ENCODE measurements at places on chromosomes 1 and 21.
A peak's percentile ranks its signal among the peaks of the same experiment; 100 is the strongest.

DNA sequence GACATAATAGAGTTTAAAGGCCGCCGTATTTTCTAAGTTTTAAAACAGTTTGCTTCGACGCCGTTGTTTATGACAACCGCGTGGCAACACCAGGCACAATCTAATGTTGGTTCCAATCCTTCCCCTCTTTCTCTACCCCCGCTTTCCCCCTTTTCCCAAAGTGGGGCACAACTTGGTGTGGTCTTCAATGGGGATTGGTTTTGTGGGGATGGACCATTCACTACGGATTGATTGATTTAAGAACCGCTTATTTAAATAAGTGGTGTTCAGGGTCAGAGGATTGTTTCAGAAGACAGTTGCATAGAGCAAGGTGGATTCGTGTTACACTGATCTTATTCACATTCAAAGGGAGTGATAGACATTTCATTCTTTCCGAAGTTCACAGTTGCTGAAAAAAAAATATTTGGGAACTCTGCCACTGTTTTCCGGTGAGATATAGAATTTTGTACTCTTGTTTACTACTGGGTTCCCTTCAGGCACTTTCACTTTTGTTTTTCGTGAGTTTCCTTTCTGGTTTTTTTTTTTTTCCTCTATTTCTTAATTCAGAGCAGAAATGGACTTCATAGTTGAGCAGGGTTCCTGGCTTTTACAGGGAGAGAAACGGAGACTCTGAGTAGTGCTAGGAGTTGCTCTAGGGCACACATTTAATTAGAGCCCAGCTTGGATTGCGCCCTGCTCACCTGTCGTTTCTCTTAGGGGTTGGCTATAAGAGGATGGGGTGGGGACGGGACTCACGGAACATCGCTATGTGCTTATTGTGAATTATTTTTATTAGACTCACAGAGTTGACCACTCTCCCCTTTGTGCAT, 79.6 kb upstream of the AK4 start:
- no peak for DNase-seq

DNA sequence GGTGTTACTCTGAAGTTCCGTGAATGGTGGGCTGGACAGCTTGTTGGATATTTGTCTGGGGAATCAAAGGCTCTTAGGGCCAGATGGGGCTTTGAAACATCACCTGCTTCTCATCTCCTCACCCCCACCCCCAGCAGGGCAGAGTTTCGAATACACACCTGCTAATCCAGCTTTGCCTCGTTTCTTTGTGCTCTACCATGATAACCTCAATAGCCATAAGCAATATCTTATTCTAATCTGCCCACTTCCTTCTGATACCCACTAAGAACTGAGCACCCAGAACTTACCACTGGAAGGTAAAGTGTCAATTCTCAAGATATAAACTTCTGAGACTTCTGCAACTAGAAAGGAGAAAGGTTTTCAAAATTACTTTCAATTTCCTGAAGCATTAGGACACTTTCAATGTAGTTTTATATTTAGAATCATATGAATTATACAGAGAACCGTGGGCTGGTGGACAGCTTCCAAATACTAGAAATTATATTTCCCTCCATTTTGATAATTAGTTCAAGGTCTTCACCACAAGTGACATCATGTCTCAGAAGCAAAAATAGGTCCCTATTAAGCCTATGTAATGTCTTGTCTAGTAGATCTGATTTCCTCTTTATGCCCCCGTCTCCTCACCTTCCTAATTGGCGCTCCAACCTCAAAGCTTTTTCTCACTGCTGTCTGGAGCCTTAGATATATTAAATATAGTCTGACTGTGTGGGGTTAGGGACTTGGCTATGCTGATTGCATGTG, 64.4 kb upstream of the NEK2 start:
- no peak for DNase-seq

- DNase-seq = no peak
Measured at GRCh38 chr1:100438375-100438774, 86.1 kb downstream of the CDC14A start.

DNA sequence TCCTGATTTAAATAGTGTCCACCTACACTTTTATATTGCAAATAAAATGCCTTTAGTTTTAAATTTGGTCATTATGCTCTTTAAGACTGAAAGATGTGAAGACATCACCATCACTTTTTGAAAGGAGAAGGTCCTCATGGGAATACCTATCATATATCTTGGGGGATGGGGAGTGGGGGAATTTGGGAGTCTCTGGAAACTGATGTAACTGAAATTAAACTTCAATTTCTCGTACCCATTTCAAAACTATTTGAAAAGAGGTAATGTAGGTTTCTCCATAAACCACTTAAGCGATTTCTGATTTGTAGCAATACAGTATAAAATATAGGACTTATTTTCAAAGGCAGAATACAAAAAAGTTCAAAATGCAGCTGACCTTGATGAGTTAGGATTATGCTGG, 924 bp downstream of the EXTL2 start:
- no peak for DNase-seq

DNA sequence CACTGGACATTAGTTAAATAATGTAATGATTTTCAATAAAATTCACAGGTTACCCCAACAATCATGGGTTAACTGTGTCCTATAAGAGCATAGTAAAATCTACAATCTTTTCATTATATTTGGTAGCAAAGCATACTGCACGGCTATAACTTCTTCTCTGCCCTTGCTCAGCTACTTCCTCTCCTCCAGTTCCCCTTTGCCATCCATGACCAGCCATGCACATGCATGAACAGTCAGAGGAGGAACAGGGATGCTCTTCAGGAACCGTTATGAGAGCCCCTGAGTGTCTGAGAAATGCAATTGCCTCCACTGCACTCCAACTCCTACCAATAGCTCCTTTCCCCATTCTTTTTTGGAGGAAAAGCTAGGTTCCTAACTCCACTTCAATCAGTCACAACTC, 646.7 kb downstream of the LTN1 start:
- DNase-seq = no peak

GRCh38 chr1:49213301-49213700, 436.6 kb upstream of the BEND5 start:
- no peak for DNase-seq

GRCh38 chr1:30273456-30273855, 449.9 kb downstream of the MATN1 start:
- DNase-seq = no peak

GRCh38 chr1:180786624-180787023, 126.1 kb upstream of the KIAA1614 start:
- DNase-seq = no peak

GRCh38 chr1:234920136-234920842, 208.3 kb downstream of the TOMM20 start:
- no peak for DNase-seq

DNA sequence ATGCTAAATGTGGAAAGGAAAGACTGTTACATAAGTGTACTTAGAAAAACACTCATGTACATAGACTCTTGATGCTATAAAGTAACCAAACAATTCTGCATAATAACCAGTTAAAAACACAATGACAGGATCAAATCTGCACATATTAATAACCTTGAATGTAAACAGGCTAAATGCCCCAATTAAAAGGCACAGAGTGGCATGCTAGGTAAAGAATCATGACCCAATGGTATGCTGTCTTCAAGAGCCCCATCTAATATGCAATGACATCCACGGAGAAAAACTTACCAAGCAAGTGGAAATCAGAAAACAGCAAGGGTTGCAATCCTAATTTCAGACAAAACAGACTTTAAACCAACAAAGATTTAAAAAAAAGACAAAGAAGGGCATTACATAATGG, 644.8 kb upstream of the PKN2 start:
- DNase-seq = no peak

DNA sequence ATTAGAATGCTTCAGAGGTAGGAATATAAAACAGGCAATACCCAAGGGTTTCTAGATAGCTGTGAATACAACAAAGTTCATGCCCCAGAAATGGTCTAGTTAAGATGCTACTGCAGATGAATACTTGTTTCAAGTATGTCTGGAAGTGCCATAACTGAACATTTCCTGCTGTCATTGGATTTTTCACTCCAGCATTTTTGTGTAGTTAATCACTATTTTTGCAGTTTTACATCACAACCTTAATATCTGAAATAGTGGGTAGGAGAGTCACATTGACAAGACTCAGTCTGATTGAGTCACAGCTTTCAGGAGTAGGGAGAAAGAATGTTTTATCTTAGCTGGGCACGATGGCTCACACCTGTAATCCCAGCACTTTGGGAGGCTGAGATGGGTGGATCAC, 126.4 kb upstream of the C1orf21 start:
- no peak for DNase-seq

- no peak for DNase-seq
Measured at GRCh38 chr1:204437796-204438570, 26.4 kb upstream of the PPP1R15B start.

DNA sequence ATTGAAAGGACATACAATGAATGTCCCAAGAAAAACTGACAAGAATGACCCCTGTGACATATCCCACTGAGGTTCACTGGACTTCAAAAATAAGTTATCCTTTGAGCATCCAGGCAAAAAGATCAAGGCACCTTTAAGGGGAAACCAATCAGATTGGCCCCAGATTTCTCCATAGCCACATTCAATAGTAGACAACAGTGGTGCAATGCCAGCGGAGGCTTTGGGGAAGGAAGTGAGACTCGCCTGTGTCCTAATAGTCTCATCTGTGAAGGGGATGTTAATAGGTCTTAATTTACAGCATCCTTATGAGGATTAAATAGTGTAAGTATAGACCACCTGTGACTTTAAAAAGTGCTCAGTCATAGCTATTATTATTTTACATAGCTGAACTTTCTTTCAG, 21.5 kb downstream of the RPL5 start:
- no peak for DNase-seq

GRCh38 chr1:223706077-223706973, 6.0 kb upstream of the CAPN2 start:
- DNase-seq = no peak

DNA sequence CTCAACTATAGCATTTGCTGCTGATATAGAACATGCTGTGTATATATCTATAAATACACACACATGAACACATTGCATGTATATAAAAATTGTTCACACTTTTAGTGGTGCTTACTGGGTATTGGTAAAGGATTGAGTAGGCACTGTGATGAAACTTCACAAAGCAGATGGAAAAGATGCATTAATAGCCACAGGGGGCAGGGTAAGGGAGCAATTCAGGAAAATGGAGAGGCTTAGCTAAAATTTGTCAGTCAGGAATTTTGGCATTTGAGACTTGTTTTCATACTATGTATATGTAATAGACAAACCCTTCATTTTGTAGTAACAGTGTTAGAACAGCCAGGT, 633 bp upstream of the PPFIA4 start:
- no peak for DNase-seq

DNA sequence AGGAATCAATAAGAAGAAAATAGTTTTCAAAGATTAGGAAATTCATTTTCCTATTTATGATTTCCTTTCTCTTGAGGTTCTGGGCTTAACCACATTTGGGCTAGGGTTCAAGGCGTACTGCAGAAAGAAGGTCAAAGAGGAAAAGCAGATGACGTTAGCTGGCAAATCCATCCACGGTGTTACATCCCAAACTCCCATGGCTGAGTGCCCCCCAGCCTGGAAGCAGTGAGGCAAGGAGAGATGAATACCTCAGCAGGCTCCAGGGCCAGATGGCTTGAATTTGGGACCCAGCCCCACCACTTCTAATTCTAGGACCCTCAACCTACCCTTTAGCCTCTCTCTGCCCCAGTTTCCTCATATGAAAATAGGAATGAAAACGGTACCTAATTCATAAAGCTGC, 17.7 kb downstream of the SUSD4 start:
- no peak for DNase-seq

DNA sequence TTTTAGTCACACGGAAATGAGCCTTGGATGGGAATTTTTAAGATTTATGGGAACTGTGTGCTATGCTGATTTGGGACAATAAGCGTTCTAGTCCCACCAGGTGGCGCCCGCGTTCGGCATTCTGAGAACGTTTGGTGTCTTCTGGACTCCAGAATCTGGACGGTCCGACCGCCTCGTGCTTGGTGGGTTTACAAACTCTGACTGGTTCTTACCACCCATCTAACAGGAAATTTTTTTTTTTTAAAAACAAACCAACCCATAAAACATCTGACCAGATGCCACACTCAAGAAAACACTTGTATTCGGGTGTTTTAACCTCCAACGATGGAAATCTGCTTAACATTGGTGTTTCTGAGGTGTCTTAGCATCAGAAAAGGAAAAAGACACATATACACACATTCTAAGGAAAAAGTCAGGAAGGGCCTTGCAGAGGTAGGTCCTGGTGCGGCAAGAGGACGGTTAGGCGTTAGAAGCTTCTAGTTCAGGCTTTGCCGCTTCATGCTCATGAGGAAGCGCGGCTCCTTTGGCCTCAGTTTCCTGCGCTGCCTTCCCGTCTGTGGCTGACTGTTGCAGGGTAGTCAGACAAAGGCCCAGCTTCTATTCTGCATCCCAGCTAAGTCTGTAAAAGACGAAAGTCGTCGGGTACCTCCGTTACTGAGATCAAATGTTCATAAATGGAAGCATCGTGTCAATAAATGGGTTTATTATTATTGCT, 814 bp upstream of the DYRK3 start:
- DNase-seq = peak; percentile 99

- no peak for DNase-seq
Measured at GRCh38 chr1:85850238-85850637, 142.0 kb upstream of the ZNHIT6 start.

GRCh38 chr1:100006688-100007087, 36.9 kb downstream of the SLC35A3 start:
- DNase-seq = no peak

- peak; percentile 82 for DNase-seq
Measured at GRCh38 chr21:42010507-42011495, 641 bp upstream of the ZBTB21 start.

DNA sequence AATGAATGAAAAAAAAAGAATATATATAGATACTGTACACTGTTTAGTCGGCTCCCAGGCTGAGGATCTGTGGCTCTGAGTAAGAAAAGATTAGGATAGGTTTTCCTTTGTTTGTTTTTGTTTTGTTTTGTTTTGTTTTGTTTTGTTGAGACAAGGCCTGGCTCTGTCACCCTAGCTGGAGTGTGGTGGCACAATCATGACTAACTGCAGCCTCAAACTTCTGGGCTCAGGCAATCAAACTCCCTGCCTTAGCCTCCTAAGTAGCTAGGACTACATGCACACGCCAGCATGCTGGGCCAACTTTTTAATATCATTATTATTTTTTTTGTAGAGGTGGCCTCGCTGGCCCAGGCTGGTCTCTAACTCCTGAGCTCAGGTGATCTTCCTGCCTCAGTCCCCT, 87.9 kb upstream of the PTBP2 start:
- no peak for DNase-seq

DNA sequence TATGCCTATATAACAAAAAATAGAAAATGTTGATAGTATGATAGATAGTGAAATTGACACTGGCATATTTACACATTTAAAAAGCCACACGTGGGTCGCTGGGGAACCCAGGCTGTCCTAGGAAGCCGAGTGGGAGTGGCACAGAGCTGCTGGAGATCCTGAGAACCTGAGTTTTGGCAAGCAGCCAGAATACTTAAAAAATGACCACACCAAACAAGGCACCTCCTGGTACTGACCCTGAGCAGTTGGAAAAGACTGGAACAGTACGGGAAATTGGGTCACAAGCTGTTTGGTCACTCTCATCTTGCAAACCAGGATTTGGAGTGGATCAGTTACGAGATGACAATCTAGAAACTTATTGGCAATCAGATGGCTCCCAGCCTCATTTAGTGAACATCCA, 111.5 kb downstream of the ZFYVE9 start:
- DNase-seq = no peak

- no peak for DNase-seq
Measured at GRCh38 chr1:99571092-99571734, 74.7 kb upstream of the PALMD start.

- DNase-seq = no peak
Measured at GRCh38 chr1:52554756-52555155, 1.9 kb upstream of the TUT4 start.

GRCh38 chr1:207850621-207851407, 60.1 kb downstream of the CD34 start:
- no peak for DNase-seq

GRCh38 chr1:70247122-70247521, 25.9 kb downstream of the SRSF11 start:
- DNase-seq = no peak

Measured in suprapubic skin (tissue), 4 donors.